Purkinje cell (primary cell): ENCODE measurements at places on chromosomes 1 and 21. TPM values are rescaled to one million over a fixed set of nuclear protein-coding genes. Genes with fewer than 3 reads are reported as not detected.

Gene S100A7A
- polyA plus RNA-seq: not detected in 2 replicates

Gene PPFIA4
- polyA plus RNA-seq: 0.23 and 0.97 TPM in 2 replicates

Gene SPATA1
- polyA plus RNA-seq: 0.41 TPM in 1 of 2 replicates, not detected in the other

Gene DMBX1
- not detected in 2 replicates for polyA plus RNA-seq

Gene TGFB2
- polyA plus RNA-seq: 2.7 and 6.9 TPM in 2 replicates

Gene AADACL3
- polyA plus RNA-seq: not detected in 2 replicates
